Neuronal stem cell (in vitro differentiated cells): ENCODE measurements at places on chromosomes 1 and 21.

- no peak for DNase-seq
These were observed 26.5 kb downstream of the AKNAD1 start for GRCh38 chr1:108830119-108831008.

GRCh38 chr1:30444850-30445249 is 278.5 kb downstream of the MATN1 start:
- no peak for DNase-seq

- DNase-seq: no peak
These were observed 29.8 kb downstream of the TNNT2 start for GRCh38 chr1:201347498-201348210.

DNA sequence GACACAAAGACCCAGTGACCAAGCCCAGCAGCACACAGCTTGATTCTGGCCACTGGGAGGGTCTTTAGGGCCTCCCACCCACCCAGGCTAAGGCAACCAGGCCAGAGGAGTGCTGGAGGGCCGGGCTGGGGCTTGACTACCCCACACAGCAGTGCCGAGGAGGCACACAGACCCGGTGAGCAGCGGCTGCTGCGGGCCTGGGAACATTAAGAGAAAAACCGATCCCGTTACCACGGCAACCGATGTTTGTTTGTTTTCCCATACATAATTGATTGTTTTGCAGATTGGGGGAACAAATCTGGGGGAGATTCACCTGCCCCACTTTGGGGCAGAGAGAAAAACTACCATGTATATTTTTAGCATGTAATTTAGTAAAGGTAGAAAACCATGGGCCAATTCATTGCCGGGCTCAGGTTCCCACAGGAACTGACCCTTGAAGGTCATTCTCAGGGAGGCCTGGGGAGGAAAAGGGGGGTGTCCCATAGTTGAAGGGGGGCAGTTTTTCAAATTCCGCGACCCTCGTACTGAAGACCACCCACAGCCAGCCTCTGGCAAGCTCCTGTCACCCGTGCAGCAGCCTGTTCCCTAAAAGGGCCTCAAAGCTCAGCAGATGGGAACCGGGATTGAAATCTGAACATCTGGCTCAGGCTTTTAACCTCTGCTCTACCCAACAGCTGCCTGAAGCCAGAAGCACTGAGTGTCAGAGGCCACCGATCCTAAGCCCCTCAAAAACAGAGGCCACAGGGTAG is 35.3 kb downstream of the CHD5 start:
- DNase-seq: no peak

DNA sequence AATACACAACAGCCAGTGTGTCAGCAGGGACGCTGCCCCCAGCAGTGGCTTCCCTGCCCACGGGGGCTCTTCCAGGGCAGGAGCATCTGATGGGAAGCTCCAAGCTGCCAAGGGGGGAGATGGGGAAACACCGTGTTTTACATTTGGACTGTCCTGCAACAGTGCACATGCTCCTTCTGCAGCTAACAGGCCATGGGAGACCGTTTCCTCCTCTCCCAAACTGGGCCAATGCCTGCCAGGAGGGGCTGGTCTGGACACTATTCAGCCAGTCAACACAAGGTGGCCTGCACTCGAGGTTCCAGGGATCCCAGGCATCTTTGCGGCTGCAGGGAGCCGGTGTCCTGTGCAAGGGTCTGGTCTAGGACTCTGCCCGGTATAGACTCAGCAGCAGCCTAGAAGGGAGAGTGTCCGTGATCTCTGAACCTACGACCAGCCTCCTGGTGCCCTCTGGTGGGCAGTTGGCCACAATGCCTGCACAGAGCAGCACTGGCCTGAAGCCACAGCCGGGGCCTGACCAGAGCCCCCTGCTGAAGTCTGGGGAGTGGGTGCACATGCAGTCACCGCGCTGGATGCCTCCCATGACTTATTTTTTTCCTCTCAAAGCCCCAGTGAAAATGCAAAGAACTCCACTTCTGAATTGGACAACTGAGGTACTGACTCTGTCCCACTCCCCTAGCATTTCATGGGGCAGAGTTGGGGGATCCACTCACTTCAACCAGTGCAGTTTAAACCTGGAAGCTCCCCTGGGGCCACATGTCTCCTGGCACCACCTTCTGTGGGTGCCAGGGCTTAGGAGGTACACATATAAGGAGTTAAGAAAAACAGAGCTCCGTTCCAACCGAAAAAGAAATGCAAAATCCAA is 33.3 kb downstream of the RCC2 start:
- peak; percentile 72 for DNase-seq

GRCh38 chr1:25028907-25029599 is 99.0 kb upstream of the RUNX3 start:
- DNase-seq: no peak

DNA sequence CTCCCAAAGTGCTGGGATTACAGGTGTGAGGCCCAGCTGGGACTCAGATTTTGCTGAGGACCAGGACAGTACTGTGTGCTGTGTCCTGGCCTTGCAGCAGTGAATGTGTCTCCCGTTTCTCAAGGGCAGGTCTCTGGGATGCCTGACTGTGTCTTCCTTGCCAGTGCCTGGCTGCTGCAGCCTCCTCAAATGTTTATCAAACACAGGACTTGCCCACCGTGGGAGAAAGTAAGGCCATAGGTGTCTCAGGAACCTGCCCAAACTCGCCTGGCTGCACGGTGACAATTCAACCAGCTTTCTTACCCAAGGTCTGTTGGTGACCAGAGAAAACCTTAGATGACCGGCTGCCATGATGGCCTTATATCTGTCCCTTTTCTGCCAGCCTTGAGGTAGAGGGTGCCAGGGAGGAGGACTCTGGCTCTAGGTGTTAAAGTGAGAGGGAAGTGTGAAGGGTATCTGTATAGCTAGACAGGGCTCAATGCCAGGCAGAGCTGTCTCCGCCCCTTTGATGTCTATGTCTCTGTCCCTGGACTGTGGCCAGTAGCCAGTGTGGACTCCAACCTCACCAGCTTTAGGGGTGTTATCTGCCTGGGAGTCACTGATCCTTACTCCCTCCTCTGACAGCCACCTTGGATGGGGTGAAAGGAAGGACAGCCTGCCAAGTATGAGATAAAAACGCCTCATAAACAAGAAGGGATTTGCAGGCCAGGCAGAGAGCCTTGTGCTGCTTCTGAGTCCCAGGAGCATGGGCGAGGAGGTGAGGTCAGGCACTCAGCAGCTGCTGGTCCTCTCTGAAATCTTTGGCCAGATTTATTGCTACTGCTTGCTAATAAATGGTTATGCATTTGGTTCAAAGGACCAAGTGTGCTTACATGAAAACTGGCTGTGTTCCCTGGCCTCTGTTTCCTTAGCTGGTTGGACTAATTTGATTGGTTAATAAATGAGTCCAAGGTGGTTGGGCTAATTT is 22.3 kb downstream of the IL6R start:
- DNase-seq: no peak

- no peak for DNase-seq
These were observed 7.8 kb downstream of the ETV3L start for GRCh38 chr1:157091668-157092273.

DNA sequence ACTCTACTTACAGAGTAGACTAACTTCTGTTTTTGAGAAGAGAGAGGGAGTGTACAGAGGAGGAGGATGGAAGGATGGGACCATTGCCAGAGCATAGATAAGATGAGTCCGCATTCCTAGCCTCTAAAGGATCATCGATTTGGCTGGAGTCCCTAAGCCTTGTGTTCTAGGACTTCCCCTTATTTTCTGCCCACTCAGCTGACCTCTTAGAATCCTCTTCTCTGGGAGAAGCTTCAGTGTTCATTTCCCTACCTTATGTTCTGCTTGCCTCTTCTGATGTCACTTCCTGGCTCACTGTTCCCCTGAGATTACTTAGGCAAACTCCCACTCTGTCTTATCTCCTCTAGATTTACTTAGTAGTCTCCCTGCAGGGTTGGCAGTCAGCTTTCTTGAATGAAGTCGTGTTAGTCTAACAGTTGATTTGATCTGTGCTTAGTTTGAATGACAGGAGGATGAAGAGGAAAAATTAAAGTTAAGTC is 156.7 kb downstream of the SYT2 start:
- no peak for DNase-seq

- no peak for DNase-seq
These were observed 20.2 kb downstream of the THEM4 start for GRCh38 chr1:151888972-151889570.

DNA sequence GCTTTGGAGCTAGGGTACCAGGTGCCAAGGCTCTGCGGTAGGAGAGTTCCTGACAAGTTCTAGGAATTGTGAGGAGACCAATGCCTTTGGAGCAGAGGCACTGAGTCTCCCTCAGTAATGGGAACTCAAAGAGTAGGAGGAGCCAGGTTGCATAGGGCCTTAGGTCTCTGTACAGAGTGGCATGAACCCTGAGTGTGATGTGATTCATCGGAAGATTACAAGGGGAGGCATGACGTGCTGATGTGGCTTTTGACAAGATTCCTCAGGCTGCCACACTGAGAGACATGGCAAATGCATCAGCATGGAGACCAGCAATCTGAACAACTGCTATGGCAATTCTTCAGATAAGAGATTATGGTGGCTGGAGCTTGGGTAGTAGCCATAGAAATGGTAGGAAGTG is 94.6 kb upstream of the SLC44A3 start:
- no peak for DNase-seq

DNA sequence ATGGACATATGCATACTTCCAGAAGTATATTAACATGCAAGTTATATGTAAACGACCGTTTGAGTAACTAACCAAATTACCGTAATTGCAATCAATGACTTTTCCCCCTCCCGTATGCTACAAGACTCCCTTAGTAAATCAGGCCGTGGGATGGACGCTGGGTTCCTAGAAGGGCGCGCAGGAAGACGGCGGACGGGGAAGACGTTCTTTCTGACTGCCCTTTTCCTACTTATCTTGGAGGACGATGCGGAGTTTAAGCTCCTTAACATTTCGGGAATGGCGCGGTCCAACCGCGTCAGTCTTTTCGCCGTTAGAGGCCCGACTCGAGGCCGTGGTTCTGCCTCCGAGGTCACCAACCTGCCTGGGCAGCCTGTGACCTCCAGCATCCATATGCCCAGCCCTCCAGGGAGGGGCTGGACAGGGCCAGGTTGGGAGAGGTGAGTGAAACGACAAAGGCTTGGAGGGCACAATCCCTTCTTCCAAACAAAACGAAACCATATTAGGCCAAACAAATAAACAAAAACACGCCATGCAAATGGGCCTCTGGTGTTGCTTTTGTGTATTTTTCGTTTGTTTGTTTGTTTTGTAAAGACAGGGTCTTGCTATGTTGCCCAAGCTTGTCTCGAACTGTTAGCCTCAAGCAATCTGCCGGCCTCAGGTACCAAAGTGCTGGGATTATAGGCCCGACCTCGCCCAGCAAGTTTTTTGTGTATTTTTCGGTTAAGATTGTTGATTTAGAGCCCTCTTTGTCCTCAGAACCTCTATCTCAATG is 873 bp upstream of the PI4KB start:
- no peak for DNase-seq

DNA sequence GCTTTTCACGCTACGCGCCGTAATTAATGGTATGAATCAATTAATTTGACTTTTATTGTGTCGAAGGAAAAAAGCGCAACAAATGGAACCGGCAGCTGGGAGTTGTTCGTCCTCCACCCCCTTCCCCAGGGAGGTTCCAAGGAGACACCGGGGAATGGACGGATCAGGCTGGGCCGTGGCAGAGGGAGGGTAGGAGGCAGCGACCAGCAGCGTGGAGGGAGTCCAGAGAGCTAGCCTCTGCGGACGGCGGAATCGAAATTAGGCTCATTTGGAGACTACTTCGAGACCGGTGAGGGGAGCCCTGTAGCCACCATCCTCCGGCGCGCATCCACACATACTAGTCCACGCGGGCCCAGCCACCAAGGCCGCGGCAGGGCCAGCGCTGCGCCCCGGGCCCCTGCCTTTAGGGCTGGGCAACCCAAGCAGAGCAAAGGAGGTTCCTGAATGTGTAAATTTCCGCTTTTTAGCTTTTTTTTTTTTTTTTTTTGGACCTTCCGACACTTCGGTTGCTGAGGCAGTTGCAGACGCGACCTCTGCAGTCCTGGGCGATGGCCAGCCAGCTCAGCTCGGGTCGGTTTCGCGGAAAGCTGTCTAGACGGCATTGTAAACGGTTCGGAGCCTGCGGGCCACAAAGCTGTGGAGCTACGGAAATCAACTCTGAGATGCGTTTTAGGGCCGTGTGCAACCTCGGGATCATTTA is 2.2 kb upstream of the FOXD3 start:
- peak; percentile 32 for DNase-seq

GRCh38 chr1:114462341-114462740 is 48.7 kb downstream of the TRIM33 start:
- no peak for DNase-seq

GRCh38 chr21:16454399-16454798 is 724.6 kb downstream of the USP25 start:
- DNase-seq: no peak

DNA sequence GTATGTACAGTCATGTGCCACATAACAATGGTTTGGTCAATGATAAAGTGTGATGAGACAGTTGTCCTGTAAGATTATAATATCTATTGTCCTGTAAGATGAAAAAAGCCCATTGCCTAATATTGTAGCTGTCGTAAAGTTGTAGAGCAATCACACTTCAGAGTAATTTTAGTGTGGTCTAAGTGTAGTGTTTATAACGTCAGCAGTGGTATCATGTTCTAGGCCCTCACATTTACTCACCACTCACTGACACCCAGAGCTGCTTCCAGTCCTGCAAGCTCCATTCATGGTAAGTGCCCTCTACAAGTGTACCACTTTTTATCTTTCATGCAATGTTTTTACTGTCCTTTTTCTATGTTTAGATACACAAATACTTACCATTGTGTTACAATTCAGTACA is 259.9 kb upstream of the RAB4A start:
- DNase-seq: no peak

- peak; percentile 56 for DNase-seq
These were observed 306.2 kb downstream of the TTLL7 start for GRCh38 chr1:83692524-83693381.

- DNase-seq: no peak
These were observed 2.5 kb upstream of the LMO4 start for GRCh38 chr1:87325982-87326738.

DNA sequence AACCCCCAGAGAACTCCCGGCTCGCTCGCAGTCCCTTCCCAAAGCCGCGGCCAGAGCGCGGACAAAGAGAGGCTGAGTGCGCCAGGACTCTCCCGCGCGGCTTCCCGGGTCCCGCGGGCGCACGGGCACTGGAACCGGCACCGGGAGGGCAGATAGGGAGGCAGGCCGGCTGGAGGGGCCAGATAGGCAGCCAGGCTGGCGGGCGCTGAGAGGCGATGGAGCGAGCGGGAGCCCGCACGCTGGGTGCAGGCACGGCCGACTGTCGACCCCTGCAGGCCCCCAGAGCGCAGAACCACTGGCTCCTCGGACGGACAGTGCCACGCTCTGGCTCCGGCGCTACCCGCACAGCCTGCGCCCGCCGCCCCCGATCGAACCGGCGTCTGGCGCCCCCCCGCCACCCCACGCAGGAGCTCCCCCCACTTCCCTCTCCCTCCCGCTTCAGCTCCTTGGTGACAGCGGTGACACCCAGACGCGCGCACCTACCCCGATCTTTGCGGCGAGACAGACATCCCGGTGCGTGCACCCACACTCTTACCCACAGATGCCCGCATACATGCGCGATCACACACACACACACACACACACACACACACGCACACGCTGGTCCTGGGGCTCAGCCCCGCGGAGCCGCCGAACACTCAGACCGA is 534 bp downstream of the SLC6A9 start:
- peak; percentile 73 for DNase-seq
